ENCODE measurements at places on chromosomes 2 and 18.

DNA sequence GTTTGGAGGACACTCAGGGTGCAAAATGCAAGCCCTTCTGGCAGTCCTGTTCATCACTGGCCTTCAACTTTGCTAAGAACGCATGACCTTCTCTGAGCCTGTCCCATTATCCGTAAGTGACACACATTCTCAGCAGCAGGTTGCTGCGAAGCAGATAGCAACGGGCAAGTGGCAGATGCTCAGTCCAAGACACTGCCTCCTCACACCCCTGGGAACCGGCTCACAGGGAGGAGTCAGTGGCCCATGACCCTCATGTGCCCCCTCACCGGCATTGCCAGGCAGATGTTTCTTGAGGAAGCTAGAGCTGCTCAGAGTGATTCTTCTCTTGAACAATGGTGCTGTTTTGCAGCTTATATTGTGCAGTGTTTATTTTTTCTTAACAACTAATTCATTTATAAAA is 737.2 kb upstream of the HS6ST1 start:
- no peak for DNase-seq

DNA sequence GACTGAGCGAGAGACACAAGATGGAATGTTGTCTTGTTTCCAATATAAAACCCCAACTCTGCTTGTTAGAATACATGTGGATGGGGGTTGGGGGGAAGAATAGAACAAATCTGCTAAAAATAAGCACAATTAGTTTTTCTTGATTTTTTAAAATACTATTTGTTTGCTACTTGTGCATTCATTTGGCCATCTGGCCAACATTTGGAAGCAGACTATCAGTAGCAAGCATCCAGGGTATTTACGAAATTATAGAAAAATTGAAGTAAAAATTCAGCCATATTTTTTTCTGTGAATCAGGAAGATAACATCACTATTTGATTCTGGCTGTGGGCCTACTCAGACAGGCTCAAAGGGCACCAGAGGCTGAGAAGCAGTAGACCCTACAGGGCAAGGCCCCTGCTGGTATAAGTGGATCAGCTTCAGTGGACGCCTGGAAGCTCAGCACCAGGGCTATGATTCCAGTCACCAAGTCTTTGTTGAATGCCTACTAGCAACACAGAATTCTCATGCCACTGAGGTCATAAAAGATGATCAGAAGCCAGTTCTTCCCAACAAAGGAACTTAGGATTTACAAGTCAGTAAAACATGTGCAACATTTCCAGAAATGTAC is 133.9 kb downstream of the CCBE1 start:
- DNase-seq, result no peak

- DNase-seq, result no peak
Measured at GRCh38 chr2:104290566-104290891, 563.4 kb upstream of the POU3F3 start.

DNA sequence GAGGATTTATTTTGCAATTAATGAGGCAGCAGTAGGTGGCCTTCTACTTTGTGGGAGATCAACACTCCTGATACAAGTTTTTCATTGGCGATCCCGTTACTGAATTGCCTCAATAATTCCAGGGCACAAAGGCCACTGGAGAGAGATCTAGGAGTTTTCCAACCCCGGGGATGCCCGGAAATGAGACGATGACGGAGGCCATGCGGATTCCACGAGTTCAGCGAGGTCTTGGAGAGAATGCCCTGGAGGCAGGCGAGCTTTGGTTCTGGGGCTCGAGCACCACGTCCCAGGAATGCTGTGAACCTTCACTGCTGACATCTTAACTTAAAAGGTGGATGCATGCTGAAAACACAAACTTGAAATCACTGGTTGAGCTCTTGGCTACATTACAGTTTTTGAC is 74.2 kb downstream of the LDLRAD4 start:
- DNase-seq, result no peak

GRCh38 chr2:235234736-235235135 is 259.1 kb upstream of the AGAP1 start:
- DNase-seq, result no peak

- peak; percentile 68 for DNase-seq
Measured at GRCh38 chr18:69948919-69949537, 1.4 kb upstream of the CD226 start.

- DNase-seq, result no peak
Measured at GRCh38 chr2:108220191-108220590, 19.6 kb upstream of the SULT1C3 start.
